ENCODE measurements at places on chromosomes 4 and X. TPM values are rescaled to one million over a fixed set of nuclear protein-coding genes. Genes with fewer than 3 reads are reported as not detected.

GRCh38 chr4:13907255-13907751 lies 279.8 kb upstream of the BOD1L1 start:
- DNase-seq = peak; percentile 87

DNA sequence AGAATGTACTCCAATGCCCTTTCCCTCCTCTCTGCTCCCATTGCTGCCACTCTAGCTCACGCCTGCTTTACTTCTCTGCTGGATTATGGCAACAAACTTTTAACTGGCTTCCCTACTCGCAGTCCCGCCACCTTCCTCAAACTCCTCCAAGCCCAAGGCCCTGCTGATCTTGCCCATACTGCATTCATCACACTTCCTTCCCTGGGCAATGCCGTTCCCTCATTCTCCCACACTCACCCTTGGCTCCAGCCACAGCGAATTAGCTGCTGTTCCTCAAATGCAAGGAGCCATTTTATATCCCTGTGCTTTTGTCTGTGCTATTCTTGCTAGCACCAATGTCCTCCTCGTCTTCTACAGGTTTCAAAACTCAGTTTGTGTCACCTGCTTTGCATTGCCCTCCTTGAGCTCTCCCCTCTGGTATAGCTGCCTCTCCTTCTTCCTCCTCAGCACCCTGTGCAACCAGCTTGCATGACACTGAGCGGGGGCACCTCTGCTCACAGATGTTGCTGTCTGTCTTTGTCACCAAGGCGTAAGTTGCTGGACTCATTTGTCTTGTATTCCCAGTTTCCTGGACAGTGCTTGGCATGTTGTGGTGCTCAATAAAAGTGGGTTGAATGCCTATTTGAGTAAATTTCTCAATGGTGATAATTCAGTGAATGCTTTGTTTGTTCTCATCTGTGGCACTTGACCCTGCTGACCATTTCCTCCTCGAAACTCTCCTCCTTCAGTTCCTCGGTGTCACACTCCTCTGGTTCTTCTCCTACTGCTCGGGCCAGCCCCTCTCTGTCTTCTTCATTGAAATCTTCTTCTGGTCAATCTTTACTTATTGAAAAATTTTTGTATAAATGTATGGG lies 22.4 kb upstream of the MGST2 start:
- DNase-seq = no peak

CSAG1 gene
- not detected for total RNA-seq

- no peak for DNase-seq
These were observed 70.4 kb downstream of the FGFBP1 start for GRCh38 chr4:15868111-15868510.

CDS1 gene
- total RNA-seq = 16.1 TPM

DNA sequence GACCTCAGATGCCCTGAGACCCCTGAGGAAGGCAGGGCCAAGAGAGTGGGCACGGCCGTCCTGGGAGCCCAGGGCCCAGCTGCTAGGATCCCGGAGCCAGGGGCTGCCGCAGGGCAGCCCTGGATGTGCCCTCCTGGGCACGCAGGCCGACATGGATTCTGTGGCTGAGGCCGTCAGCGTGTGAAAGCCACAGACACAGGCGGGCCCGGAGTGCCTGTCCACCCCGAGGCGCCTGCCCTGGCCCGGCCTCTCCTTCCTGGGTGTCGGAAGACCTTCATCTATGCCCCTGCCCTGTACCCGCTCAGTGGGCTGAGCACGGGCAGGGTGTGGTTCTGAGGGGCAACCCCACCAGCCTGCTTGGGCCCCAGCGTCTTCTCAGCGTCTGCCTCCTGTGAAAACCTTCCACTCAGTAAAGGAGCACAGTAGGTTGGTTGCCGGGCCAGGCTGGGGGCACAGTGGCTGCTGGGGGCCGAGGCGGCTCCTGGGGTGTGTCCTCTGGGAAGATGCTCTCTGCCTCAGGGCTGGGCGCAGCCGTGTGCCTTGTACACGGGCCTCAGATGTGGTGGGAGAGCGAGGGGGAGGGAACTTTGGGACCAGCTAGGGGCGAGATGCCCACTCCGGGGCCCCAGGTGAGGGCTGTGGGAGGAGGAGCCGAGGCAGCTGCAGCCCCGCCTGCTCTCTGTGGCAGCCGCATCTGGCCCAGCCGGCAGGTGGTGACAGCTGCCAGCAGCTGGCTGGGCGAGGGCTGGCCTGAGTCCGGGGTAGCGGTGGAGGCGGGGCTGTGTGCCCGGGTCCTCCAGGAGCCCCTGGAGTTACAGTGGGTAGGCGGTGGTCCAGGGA lies 20.8 kb downstream of the FGFRL1 start:
- DNase-seq = no peak

GRCh38 chr4:181018913-181019312 lies 1224.3 kb upstream of the TENM3 start:
- DNase-seq = no peak

- DNase-seq = no peak
These were observed 177.8 kb upstream of the ETNPPL start for GRCh38 chr4:108940634-108941033.

DNA sequence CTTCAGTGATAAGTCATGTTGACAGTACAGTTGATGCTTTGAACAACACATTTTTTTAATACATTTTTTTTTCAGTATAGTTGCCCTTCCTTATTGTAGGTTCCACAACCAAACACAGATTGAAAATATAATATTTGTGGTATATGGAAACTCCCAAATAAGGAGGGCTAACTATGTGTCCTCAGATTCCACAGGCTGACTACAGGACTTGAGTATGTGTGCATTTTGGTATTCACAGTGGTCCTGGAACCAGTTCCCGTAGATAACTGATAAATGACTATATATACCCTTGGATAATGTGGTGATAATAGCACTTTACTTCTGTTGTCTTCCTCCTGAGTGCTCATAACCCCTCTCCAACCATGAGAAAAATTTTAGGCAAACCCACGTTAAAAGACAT lies 111.6 kb upstream of the NUDT6 start:
- DNase-seq = no peak

GRCh38 chrX:148426467-148426866 lies 74.0 kb upstream of the AFF2 start:
- DNase-seq = no peak

GRCh38 chrX:153934148-153934761 lies 582 bp downstream of the NAA10 start:
- no peak for DNase-seq

DNA sequence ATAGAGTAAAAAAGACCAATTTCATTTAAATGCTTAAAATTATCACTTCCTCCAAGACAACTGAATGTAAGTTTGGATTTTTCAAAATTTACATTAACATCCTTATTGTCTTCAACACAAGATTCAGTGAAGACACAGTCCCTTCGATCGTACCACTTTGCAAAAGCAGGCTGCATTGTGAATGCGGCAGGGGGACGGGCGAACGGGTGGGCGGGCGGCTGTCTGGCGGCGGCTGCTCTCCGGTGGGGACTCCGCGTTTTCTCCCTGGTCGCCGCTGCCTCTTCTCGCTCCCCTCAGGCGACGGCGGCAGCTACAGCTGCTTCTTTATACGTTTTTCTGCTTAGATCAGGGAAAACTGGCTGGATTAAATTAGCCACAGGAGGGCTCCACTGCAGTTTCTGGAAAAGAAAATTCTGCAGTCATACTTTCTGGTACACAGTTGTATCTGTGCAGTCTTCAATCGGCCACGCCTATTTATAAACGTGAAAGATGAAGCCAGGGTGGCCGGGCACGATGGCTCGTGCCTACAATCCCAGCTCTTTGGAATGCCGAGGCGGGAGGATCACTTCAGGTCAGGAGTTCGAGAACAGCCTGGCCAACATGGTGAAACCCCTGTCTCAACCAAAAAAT lies 33.9 kb upstream of the HPF1 start:
- DNase-seq = peak; percentile 24

GRCh38 chr4:100302061-100303026 lies 112.1 kb upstream of the DDIT4L start:
- no peak for DNase-seq

DNA sequence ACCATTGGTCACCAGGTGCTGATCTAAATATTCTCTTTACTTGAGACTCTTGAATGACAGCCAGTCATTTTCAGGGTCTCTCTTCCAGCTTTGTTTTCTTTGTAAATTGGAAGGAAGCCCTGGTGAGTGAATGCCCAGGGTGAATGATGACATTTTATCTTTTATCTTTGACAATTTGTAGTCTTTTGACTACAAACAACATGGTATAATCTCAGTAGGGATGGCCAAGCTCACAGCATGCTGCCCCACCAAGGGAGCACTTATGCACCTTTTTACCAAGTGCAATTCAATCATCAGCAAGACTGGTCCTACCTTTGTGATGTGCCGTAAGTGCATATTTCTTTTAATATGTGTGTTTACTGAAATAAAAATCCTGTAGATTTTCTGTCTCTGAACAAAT lies 5.7 kb downstream of the AFM start:
- no peak for DNase-seq

- no peak for DNase-seq
These were observed 52.8 kb upstream of the GPC4 start for GRCh38 chrX:133468051-133468450.

GPR173 gene
- total RNA-seq = 0.13 TPM

DMRTC1 gene
- 0.31 TPM for total RNA-seq

DDX53 gene
- not detected for total RNA-seq

GRCh38 chr4:15479089-15479912 lies 9.6 kb downstream of the CC2D2A start:
- DNase-seq = peak; percentile 68

KLHL13 gene
- total RNA-seq = 0.82 TPM

- no peak for DNase-seq
These were observed 52.6 kb downstream of the PCYT1B start for GRCh38 chrX:24594501-24594900.

GRCh38 chrX:153933748-153934147 lies 1.1 kb downstream of the NAA10 start:
- DNase-seq = no peak

DNA sequence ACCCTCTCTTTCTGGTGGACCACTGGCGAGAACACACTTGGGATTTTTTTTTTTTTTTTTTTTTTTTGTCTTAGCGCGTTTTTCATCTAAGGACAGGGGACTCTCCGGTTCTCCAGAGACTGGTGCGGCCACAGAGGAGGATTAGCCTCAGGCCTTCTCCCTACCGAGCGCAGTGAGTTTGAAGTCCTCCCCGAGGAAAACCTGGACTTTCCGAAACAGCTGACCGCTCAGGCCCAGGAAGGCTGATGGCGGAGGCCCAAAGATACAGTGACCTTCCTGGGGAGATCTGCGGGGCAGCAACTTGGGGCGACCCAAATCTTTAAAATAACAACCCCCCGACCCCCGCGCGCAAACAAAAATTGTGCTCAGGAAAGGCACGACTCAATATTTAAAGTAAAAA lies 9.2 kb downstream of the NKX3-2 start:
- no peak for DNase-seq

NOX1 gene
- not detected for total RNA-seq

- no peak for DNase-seq
These were observed 264.6 kb upstream of the RASGEF1B start for GRCh38 chr4:81736324-81736723.

PRSS12 gene
- 0.23 TPM for total RNA-seq

DNA sequence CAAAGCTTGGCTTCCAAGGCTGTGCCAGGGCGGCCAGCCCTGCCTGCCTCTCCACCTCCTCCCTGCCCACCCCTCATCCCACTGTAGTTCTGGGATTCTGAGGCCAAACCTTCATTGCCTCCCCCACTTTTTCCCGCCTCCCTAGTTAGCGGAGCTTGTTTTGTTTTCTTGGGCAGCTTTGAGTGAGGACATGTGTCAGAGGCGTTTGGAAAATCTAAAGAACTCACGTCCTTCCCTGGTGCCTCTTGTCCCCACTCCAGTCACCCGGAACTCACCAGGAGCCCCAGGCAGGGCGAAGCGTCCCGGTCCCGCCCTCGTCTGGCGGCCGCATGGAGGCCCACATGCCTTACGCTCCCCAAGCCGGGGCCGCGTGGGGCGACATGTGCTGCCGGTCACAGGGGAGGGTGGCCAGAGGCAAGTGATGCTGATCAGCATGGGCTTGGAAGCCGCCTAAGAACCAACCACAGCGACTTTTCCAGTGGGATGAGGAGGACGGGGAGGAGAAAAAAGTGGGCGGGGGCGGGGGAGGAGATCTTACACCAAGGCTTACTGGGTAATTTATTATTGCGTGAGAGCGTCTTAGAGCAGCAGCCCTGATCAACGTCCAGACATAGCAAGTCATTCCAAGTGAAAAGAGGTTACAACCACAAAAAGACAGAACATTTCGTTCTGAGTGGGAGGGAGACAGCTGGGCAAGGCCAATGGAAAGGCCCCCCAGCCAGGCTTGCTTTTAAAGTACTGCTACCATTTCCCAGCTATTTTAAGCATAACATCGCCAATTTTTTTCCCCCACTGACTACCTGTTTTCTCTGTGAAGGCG lies 48.5 kb downstream of the PRPS1 start:
- DNase-seq = peak; percentile 54

GRCh38 chr4:146190456-146190855 lies 14.9 kb downstream of the LSM6 start:
- DNase-seq = no peak

DNA sequence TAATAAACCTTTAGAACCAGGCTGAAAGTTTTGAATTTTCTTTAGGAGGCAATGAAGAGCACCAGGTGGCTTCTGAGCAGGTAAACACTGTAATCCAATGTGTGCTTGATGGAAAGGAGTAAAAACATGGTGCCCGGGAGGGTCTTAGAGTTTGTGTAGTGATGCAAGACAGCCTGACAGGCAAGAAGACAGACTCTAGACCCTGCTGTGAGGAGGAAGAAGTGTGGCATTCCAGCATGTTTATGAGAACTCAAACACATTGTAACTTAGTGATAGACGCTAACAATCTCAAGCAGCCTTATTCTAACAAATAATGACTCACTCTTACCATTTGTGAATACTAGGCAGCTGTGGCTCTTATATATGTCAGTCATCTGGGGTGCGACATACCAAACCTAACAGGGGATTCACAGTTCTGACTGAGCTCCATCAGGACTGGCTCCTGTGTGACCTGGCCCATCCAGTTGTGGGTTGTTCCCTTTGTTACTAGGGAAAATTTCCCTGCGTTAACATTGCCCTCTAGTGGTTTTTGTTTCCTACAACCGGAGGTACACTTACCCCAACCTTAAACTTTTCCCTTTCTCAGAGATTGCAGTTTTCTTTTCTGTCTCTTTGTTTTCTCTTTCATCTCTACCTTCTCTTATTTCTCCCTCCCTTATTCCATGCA lies 53.8 kb downstream of the VSIG4 start:
- DNase-seq = peak; percentile 24

GRCh38 chrX:41923978-41924683 lies 777 bp upstream of the CASK start:
- no peak for DNase-seq

GRCh38 chrX:94633237-94633636 lies 959.2 kb downstream of the FAM133A start:
- no peak for DNase-seq

GRCh38 chr4:120844528-120844921 lies 78.0 kb downstream of the PRDM5 start:
- no peak for DNase-seq
